ENCODE measurements at places on chromosomes 7 and 10.

GRCh38 chr7:90404777-90405176 is 1.5 kb downstream of the CLDN12 start:
- no peak for DNase-seq

- DNase-seq, result no peak
Observed at GRCh38 chr10:70357565-70357964, 24.9 kb downstream of the LRRC20 start.

DNA sequence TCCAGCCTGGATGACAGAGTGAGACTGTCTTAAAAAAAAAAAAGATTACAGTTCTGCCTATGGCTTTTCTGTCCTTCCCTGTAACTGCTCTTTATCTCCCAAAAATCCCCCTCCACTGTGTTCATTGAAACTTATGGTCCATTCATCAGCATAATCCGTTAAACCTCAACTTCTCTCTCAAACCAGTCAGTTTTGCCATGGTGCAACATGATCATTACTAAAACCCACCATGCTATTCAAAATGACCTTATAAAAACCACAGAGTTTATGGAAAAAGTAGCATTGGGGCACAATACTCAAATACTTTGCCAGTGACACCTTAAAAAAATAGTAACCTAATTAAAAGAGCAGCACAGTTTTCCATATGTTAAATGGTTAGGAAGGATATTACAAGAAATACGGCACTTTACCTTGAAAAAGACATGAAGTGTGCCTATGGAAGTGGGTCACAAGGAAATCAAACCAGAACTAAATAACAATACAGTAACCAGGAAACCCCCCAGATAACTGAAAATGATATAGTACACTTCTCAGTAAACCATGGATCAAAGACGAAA is 74.0 kb upstream of the ST8SIA6 start:
- no peak for DNase-seq

- DNase-seq, result no peak
Observed at GRCh38 chr10:88428442-88428841, 154.7 kb downstream of the RNLS start.

GRCh38 chr10:29472301-29473086 is 162.3 kb downstream of the SVIL start:
- DNase-seq, result no peak

DNA sequence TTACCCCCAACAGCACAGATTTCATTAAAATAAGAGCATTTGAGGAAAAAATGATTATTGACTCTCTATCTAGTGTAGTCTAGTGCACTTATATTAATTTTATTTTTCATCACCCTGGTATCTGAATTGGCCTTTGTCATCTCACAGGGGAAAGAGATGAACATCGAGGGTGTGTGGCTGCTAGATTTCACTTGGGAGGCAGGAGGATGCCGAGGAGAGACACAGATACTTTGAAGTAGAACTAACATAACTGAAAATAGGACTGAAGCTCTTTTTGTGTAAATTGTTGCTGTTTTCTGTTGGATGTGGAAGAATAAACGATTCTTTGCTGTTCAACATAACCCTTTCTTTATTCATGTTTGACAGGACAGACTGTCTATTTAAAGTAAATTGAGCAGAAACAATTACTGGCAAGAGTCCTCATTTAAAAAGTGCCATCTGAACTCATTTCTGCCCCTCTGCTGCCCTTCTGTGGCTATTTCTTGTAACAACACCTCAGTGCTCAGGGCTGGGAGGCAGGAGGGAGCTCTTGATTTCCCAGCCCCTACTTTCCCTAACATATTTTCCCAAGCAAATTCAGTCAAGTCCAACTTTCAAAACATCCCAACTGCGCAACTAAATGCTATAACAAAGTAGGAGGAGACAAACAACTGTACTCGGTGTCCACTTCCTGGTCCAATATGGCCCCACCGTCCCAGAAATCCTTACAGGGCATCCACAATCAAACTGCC is 15.6 kb downstream of the LYZL1 start:
- DNase-seq, result no peak

- DNase-seq, result peak; percentile 9
Observed at GRCh38 chr7:22885797-22886261, 63.2 kb upstream of the TOMM7 start.

DNA sequence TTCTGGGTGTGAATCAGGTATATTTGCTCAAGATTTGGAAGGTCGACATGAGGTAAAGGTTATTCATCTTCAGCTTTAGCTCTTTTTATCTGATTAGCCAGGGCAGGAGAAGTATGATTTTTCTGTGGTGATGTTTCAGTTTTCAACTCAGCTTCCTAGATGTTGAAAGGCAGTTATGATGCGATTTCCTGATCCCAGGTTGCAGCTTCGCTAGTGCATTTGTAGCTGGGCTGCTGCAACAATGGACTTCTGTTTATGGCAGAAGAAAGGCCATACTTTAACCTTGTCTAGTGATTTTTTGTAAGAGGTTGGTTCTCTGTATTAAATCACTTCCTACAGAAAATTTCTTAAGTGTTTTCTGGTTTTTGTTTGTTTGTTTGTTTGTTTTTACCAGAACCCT is 619.3 kb downstream of the AUTS2 start:
- no peak for DNase-seq

DNA sequence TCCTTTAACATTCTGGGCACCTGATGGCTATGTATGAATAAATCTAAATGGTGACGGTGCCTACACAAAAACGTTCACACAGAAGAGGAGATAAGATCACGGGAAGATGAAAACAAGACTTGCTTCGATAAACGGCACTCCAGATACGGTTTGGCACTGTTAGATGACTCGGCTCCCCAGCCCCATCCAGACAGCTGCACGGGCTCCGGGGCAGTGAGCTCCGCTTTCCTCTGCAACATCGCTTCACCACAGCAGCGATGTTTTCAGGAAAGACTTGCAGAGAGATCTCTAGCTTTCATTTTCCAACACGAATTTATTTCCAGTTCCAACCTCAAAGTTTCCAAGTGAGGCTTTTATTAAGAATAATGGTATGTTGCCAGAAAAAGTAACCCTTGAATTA is 132.1 kb downstream of the KLF6 start:
- no peak for DNase-seq

DNA sequence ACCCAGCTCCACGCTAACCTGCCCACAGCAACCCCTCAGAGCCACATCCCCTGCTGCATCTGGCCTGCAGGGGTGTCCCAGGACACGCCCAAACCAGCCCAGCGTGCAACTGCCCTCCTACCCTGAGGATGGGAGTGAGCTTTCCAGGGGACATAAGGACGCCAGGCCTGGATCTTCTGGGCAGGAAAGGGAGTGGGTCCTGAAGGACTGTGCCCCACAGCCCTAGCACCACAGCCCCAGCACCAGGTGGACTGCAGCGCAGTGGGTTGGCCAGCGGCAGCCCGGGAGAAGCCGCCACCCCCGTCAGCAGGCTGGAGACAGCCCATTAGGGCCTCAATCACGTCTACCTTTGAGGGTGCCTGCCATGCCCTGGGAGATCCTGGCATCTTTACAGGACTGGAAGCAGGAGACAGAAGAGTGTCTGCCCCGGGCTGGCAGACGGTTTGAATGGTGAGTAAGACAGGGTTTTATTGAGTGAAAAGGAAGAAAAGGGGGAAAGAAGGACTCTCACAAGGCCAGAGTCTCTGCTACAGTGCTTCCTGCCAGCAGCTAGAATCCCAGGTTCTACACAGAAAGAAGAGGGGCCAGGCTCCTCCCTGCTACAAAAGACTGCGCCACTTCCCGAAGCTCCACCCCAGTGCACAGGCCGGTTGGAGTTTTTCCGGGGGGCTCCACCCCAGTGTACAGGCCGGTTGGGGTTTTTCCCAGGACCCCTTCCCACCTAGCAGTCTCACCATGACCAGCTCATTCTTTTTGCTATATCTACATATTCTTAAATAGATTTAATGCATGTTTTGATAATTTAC is 69.8 kb upstream of the KCTD7 start:
- no peak for DNase-seq

GRCh38 chr10:93039721-93040120 is 20.9 kb upstream of the CYP26C1 start:
- DNase-seq, result no peak

GRCh38 chr7:102859084-102859798 is 53.6 kb upstream of the LRRC17 start:
- no peak for DNase-seq

- DNase-seq, result no peak
Observed at GRCh38 chr10:67151471-67151870, 225.6 kb downstream of the LRRTM3 start.

- DNase-seq, result no peak
Observed at GRCh38 chr7:39094731-39095130, 117.0 kb downstream of the POU6F2 start.

Measured in activated T-helper 1 cell treated with Interleukin-2 at 50 U/mL for 16 hours (primary cell).